ENCODE measurements at places on chromosomes 13 and 19.

DNA sequence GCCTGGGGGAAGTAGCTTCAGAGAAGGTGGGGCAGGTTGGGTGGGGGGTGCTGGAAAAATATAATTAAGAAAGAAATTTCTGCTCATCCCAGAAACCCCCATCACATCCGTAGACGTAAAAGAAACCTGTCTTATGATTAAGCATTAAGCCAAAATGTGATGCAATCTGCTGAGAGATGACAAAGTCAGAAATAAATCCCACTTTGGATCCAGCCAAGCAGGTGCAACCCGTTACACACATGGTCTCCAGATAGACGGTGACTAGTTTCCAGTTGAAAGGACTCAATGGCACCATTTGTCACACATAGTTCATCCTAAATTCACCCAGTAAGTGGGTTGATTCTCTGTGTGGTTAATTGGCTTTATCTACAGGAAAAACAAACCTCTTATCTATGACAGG is 34.1 kb downstream of the PSG5 start:
- no peak for DNase-seq

- peak; percentile 13 for DNase-seq
Observed at GRCh38 chr13:52405767-52406494, at the start of gene THSD1. Gene THSD1 (minus strand): TSS chr13:52406172. CDS start chr13:52402600, 3,572 bp downstream.

DNA sequence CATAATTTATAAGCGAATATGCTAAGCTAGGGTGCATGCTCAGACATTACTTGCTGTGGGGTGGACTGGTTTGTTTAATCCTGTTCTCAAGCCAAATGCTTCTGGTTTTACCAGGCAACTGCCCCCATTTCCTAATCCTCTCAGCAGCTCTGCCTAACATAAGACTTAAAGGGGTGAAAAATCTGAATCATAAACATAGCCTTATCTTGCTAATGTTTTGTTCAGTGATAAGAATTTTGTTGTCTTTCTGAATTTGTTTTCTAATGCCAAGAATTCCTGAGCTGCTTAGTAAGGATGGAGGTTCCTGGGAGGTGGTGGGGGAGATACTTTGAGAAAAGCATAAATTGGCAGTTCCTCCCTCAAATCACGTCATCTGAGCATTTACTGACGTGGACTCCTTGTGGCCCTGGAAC is 42.7 kb downstream of the ING1 start:
- no peak for DNase-seq

DNA sequence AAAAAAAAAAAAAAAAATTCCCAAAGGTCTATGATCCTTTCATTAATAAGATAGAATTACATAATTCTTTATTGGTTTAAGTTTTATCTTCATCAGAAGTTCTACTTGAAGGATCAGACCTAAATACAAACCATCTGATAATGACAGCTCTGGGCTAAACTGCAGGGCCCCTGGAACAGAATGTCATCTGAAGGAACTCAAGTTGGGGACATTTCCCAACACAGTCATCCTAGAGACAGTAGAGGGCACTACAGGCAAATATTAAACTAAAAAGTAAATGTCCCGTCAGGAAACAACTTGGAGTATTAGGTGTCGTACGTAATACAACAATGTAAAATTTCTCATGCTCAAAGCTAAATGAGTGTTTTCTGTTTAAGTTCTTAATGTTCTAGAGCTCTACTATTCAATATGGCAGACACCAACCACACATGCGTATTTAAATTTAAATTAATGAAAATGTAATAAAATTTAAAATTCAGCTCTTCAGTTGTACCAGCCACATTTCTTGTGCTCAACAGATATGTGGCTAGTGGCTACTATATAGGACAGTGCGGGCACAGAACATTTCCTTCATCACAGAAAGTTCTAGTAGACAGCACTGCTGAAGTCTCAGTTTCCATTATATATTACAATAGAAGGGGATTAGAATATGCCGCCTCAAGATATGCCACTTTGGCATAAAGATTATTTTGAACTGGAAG is 21.8 kb upstream of the NAXD start:
- DNase-seq = no peak

GRCh38 chr13:31824705-31825517 is 85.6 kb downstream of the RXFP2 start:
- no peak for DNase-seq

DNA sequence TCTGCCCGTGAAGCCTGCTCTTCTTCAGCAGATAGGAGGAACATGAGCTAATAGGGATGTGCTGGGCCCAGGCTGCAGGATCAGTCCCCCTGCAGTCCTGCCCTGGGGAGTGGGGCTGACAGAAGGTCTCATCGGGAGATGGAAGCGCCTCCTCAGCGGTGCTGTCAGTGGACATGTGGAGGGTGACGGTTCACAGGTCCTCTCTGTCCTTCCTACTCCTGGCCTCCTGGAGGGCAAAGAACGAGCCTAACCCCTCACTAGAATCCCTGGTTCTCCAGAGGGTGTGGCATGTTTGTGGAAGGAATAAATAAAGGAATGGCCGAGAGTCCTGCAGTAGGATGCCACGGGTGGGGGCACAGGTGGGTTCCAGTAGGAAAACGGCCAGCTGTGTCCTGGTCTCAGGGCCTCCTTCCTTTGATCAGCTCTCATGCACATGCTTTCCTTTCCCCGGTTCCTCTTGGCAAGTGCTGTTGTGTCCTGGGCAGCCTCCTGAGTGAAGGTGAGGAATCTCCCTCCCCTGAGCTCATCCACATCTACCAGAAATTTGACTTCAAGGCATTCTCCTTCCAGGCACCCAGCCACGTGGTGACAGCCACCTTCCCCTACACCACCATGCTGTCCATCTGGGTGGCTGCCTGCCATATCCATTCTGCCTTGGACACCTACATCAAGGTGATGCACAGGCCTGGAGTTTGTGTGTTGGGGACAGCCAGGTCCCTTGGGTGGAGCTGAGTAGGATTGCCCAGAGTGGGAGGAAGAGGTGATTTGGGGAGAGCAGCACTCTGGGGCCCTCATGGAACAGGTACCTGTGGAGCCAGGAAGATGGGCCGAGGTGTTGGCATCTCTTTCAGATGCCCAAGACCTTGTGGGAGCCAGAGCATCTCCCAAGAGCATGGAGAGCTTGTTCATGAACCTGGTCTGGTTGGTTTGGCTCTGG is 28.6 kb upstream of the ZNF492 start:
- DNase-seq = no peak

GRCh38 chr19:45136507-45137178 is 24.1 kb downstream of the NKPD1 start:
- DNase-seq = no peak

DNA sequence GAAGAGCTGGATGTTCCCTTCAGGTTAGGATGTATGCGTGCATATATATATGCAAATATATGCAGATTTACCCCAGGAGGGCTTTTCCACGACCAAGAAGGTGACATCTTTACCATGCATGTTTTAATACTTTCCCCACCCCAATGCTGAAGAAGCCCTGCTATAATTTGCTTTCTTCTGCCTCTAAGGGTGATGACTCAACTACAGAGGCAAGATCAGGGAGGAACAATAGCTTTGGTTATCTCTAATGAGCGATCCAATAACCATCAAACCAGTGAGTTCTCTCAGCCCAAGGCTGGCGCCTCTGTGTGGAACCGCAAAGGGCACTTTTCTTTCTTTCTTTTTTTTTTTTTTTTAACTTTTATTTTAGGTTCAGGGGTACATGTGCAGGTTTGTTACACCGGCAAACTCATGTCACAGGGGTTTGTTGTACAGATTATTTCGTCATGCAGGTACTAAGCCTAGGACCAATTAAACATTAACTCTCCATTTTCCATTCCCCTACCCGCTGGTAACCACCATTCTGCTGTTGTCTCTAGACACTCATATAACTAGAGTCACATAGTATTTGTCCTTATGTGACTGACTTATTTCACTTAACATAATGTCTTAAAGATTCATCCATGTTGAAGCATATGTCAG is 25.7 kb upstream of the UBE2L5 start:
- DNase-seq = no peak

- no peak for DNase-seq
Observed at GRCh38 chr19:9044449-9044848, 34.2 kb upstream of the MUC16 start.

- no peak for DNase-seq
Observed at GRCh38 chr13:53110614-53111013, 82.0 kb downstream of the OLFM4 start.

DNA sequence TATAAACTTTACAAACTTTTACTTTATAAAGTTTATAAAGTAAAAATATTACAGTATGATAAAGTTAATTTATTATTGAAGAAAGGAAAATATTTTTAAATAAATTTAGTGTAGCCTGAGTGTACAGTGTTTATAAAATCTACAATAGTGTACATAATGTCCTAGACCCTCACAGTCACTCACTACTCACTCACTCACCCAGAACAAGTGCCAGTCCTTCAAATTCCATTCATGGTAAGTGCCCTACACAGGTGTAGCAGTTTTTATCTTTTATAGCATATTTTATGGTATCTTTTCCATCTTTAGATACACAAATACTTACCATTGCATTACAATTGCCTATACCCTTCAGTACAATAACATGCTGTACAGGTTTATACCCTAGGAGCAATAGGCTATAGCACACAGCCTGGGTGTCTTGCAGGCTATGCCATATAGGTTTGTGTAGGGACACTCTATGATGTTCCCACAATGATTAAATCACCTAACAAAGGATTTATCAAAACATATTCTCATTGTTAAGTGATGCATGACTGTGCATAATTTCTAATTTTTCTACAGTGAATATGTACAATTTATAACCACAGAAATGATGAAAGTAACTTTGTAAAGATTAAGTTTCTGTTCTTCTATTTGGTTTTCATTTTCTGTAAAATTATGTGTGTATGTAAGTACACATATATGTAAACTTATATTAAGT is 98.0 kb downstream of the SPRY2 start:
- DNase-seq = no peak

- DNase-seq = no peak
Observed at GRCh38 chr19:38267761-38268483, 3.5 kb downstream of the SPINT2 start.

DNA sequence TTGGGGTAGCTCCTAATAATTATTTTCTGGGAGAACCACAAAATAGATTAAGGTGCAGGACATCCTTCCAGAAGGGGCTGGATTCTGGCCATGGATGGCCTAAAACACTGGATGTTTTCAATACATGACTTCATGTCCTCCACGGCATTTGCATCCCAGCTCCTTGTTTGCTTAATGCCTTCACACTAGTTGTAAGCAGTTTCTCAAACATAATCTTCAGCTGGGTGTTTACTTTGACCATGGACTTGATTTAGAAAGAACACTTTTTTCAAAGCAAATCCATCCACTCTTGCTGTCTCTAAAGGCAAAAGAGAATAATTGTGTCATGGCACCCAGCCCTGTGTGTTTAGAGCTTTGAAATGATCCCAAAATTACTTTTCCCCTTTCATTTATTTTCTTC is 82.5 kb upstream of the GSX1 start:
- DNase-seq = no peak

Measured in stimulated activated naive CD8-positive, alpha-beta T cell treated with anti-CD3 and anti-CD28 coated beads, Interleukin-15, Interleukin-2, amounts not matched to agents 100 U/mL and 50 U/mL, for 24 hours (primary cell).